ENCODE measurements at places on chromosomes 3 and 15. TPM values are rescaled to one million over a fixed set of nuclear protein-coding genes. Genes with fewer than 3 reads are reported as not detected.

Gene DPPA4
- 0.10 TPM for total RNA-seq

Gene GADL1
- total RNA-seq: not detected

Gene C3orf20
- total RNA-seq: not detected

Gene NDUFB4
- 341 TPM for total RNA-seq

Gene TRPM1
- not detected for total RNA-seq

Gene CPB1
- not detected for total RNA-seq

Gene LRRC34
- 9.4 TPM for total RNA-seq

Gene DENND6A
- total RNA-seq: 19.9 TPM

Gene PLEKHO2
- 18.5 TPM for total RNA-seq

Gene PPP2R3A
- total RNA-seq: 15.1 TPM

Gene CYP11A1
- not detected for total RNA-seq

Gene ISLR2
- total RNA-seq: 1.8 TPM

Gene SLC28A1
- total RNA-seq: not detected

Gene ALS2CL
- total RNA-seq: 1.2 TPM

Gene MORC1
- total RNA-seq: not detected

Gene RGMA
- total RNA-seq: not detected

Gene CRYGS
- 1.1 TPM for total RNA-seq

- DNase-seq: no peak
Measured at GRCh38 chr15:74962671-74963070, 6.1 kb upstream of the RPP25 start.

- DNase-seq: peak; percentile 80
Measured at GRCh38 chr15:79644091-79644490, 212.0 kb downstream of the MINAR1 start.

DNA sequence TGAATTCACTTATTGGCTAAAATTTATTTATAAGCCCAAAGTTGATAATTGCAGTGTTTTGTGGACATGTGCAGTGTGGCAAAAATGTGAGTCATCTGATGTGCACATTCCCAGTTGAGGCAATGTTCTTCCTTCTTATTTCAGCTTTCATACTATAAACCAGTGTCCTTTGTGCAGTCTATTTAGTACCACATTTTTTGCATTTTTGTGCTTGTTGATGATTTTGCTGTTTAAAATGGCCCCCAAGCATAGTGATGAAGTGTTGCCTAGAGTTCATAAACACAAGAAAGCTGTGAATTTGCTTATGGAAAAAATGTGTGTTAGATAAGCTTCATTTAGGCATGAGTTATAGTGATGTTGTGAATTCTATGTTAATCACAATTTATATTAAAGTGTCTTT lies 19.4 kb upstream of the IL20RB start:
- DNase-seq: peak; percentile 57

GRCh38 chr3:117589454-117589853 lies 879.9 kb downstream of the TUSC7 start:
- no peak for DNase-seq

- peak; percentile 63 for DNase-seq
Measured at GRCh38 chr3:51718547-51719409, 11.9 kb downstream of the GRM2 start.

GRCh38 chr3:61945657-61946056 lies 384.3 kb downstream of the PTPRG start:
- no peak for DNase-seq

DNA sequence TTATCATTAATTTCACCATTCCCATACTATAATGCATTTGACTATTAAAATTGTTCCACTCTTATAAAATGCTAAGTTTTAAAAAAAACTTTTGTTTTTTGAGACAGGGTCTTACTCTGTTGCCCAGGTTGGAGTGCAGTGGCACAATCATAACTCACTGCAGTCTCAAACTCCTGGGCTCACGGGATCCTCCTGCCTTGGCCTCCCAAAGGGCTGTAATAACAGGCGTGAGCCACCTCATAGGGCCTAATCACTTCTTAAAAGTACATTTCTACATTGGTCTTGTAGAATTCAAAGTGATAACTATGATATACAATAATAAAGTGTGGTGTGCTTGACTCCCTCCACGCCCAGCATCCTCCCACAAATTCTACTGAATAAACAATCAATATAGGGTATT lies 3.0 kb downstream of the DENND4A start:
- DNase-seq: no peak

DNA sequence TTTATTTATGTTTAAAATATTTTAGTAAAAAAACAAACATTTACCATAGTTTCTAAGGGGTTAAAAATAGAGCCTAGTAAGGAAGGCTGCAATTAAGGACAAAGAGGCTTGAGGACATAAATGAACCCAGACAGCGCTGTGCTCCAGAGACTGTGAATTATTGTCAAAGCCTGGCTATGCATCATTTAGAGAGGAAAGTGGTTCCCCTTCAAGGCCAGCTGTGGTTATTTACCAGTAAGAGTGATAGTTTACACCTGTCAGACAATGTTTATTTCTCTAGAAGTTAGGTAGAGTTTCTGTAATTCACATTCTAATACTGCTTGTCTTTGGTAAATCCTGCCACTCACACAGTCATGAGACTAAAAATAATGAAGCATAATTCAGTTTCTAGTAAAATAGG lies 32.4 kb upstream of the PIK3R4 start:
- no peak for DNase-seq

GRCh38 chr15:85611361-85611760 lies 183.4 kb downstream of the KLHL25 start:
- DNase-seq: no peak

DNA sequence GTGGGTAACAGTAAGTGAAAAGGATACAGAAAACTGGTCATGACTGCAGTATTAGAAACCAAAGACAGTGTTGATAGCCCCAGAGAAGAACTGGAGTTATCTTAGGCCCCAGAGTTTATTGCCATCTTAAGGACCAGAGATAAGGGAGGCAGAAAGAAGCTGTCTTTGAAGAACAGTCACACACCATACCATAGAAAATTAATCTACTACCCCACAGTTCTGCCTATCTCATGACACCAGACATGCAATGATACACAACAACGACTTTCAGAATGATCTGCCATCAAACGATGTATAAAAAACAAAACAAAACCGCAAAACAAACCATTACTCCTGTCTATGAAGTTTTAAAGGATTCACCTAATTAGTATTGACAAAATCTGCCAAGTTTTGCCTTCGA lies 9.6 kb downstream of the CPOX start:
- DNase-seq: no peak

- no peak for DNase-seq
Measured at GRCh38 chr3:2898591-2899353, 211.4 kb downstream of the IL5RA start.

DNA sequence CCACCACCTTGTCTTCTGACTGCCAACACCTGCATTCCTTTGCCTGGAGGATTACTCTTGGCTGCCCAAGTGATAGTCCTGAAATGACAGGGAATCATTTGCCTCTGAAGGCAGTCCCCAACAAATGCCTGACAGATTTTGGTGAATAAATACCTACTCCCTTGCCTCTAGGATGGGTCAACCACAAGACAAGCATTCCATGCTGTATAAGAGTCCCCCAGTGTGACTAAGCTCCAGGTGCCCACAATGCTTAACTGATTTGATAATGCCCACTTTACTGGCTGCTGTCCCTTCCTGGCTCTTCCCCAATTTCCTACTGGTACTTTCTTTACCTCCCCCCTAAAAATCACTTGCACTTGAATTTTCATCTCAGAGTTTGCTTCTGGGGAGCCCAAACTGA lies 14.8 kb downstream of the THRB start:
- DNase-seq: peak; percentile 32

- DNase-seq: no peak
Measured at GRCh38 chr15:37104424-37104981, 4.2 kb upstream of the MEIS2 start.

- DNase-seq: no peak
Measured at GRCh38 chr3:121735047-121735696, 14.4 kb downstream of the GOLGB1 start.

- DNase-seq: peak; percentile 67
Measured at GRCh38 chr15:48803877-48804276, 7.0 kb downstream of the CEP152 start.

DNA sequence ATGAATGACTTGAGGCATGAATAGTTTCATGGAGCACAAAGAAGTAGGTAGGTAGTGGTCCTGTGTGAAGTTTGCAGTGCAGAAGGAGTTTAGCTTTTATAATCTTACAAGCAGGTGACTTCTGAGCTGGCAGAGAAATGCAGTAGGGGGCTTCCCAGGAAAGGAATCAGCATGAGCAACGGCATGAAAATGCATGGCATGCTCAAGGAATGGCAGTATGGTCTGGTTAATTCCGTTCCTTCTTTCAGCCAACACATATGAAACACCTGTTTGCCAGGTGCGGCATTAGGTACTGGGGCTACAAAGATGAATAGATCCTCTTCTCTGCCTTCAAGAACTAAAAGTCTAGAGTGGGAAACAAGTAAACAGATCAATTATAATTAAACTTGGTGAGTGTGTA lies 138.0 kb upstream of the BHLHE40 start:
- no peak for DNase-seq

GRCh38 chr3:159994182-159994581 lies 5.5 kb downstream of the IL12A start:
- DNase-seq: no peak

DNA sequence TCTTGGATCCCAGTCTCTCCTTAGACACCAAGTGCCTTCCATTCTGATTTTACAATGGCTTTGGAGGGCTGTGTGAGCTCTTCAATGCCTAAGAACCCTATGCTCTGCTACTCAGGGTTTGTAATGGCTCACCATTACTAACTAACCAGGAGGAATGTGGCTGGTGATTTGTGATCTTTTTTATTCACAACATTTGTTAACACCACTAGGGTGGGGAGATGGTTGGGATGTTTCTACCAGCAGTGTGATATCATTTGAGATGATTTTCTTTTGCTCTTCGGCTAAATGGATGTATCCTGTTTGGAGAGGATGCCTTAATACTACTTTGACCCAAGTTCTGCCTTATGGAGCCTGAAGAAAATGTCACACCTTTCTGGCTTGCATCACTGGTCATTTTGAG lies 226.9 kb downstream of the MFSD1 start:
- DNase-seq: no peak

- peak; percentile 93 for DNase-seq
Measured at GRCh38 chr3:171088964-171089754, 62.6 kb upstream of the SLC2A2 start.

DNA sequence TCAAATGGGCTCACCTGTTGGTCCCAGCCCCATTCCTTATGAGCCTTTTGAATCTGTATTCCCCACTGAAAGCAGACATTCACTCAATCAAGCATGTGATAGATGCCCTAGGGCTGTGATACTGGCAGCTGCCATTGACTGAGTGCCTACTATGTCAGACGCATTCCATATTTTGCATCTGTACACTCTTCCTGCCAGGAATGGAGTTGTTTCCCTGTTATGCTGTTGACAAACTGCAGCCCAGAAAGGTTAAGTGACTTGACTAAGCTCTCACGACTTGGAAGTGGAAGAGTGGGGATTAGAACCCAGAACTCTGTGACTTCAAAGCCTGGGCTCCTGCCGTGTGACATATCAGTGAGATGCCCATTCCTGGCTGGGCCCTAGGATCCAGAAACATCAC lies 211.4 kb downstream of the RPLP1 start:
- DNase-seq: no peak

GRCh38 chr15:41922353-41922752 lies 28.5 kb upstream of the SPTBN5 start:
- DNase-seq: no peak

GRCh38 chr3:127258733-127259132 lies 29.1 kb downstream of the PRR20G start:
- no peak for DNase-seq

DNA sequence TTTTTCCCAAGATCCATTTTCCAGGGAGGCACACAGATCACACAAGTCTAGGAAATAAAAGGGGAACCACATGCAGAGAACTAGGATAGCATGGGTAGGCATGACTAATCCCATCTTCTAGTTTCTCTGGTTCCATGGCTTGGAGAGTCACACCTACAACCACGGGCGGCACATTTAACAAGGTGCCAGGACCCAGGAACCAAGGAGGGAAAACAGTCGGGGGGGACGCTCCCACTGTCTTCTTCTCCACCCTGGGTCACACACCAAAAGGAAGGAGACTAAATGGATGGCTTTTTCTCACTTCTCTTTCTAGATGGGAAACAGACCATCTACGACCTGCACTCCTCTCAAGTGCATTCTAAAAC lies 4.6 kb upstream of the SMCO1 start:
- DNase-seq: no peak

DNA sequence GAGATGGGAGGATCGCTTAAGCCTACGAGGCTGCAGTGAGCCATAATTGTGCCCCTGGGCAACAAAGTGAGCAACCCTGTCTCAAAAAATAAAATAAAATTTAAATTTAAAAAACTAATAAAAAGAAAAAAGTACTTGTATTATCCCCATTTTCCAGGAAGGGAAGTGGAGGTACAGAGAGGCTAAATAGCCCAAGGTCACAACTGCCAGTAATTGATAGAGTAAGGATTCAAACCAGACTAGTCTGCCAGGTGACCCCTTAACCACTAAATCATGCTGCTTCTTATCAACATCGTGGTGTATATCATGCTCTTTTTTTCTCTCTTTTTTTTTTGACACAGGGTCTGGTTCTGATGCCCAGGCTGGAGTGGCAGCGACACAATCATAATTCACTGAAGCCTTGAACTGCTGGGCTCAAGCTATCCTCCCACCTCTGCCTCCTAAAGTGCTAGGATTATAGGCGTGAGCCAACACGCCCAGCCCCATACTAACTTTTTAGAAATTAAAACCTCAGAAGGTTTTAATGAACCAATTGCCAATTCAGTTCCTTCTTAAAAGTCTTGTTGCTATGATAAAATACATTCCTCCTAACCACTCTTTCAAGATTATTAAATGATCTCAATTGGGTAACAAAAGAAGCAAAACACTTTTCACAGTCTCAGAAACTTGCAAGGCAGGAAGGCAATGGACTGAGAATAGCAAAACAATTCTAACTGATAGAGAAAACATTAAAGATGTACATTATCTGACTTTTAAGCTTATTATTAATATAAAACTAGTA lies 30.5 kb downstream of the HERC1 start:
- no peak for DNase-seq

DNA sequence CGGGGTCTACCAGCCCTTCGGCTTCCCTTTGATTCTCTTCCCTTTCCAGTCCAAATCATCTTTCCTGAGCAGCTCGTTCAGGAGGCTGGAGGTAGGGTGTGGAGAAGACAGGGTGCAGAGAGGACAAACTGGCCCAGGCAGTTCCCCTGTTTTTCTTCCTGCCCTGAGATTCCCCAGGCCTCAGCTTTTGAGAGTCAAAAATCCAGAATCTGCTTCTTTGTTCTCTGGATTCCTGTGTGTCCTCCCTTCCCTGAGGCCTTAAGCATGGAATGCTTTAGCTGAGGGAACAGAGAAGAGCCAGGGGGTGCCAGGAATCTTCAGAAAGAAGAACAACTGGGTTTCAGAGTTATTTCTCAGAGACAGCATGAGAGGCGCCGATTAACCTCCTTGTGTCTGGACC lies 26.7 kb upstream of the LRTM1 start:
- DNase-seq: peak; percentile 85

GRCh38 chr15:52097180-52097579 lies 15.4 kb downstream of the BCL2L10 start:
- peak; percentile 47 for DNase-seq

GRCh38 chr3:150588027-150588830 lies 14.9 kb upstream of the SELENOT start:
- no peak for DNase-seq

- DNase-seq: no peak
Measured at GRCh38 chr15:64947211-64947610, 35.5 kb downstream of the ANKDD1A start.

All from RPMI7951 (cell line).